Stimulated activated CD8-positive, alpha-beta memory T cell treated with anti-CD3 and anti-CD28 coated beads, Interleukin-12 subunit alpha, Interleukin-12 subunit beta, amount 100 ng/mL, for 4 hours (primary cell): ENCODE measurements at places on chromosomes 1 and 21.

GRCh38 chr1:183577897-183578465 lies 12.3 kb downstream of the NCF2 start:
- no peak for DNase-seq

DNA sequence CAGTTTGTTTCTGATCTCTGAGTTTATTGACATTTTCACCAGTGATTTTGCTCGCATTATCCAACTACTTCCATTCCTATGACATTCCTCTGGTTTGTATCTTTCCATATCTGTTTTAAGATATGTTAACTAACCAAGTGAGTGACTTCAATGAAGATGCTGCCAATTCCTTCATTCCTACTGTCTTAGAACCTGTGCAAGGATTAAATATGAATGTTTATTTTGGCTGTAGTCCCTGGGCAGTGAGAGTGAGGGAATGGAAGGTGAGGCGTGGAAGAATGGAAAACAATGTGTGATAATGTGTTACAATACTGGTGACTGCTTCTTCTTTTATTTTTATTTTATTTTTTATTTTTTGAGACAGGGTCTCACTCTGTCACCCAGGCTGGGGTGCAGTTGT lies 183.0 kb downstream of the SDCCAG8 start:
- no peak for DNase-seq

- no peak for DNase-seq
These were observed 25.0 kb downstream of the LRRC8C start for GRCh38 chr1:89657886-89658285.

GRCh38 chr1:171161431-171161830 lies 23.7 kb upstream of the FMO2 start:
- DNase-seq = no peak

GRCh38 chr1:205978676-205979075 lies 24.5 kb downstream of the RAB7B start:
- DNase-seq = no peak
